ENCODE measurements at places on chromosomes 11 and 22.
A peak's percentile ranks its signal among the peaks of the same experiment; 100 is the strongest.

DNA sequence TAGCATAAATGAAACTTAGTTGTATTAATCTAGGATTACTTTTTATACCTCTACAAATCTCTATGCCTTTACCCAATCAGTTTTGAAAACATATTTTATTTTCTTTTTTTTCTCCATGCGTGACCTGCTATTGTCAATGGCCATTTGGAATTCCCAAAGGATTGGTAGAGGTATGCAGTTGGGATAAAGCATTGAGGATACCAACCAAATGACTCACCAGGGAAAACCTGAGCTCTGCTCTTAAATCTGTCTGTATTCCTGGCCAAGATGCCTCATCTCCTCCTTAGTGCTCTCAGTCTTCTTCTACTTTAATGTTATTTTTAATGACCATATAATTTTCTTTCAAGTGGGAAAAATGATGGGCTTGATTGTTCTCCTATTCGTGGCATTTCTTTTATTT, 61.9 kb downstream of the EHF start:
- DNase-seq, result no peak

- DNase-seq, result no peak
Observed at GRCh38 chr11:109553284-109553683, 131.3 kb downstream of the C11orf87 start.

DNA sequence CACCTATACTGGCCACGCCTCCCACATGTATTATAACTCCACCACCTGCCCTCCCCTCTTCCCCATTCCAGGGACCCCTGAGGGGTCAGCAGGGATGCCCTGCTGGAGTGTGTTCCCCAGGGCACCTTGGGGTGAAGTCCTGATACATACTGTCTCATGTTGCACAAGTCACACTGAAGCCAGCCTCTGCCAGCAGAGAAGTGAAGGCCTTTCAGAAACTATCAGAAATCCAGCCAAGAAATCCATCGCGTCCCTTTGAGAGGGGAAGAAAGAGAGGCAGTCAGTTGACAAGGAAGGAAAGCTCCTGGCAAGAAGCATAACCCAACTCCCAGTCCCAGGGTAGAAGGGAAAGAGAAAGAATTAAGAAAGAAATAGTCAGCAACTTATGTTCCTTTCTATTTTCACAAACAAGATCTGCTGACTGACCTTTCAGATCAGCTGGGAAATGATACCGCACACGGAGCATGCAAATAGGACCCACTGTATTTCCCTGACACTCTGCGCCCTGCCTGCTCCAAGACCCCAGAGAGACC, 45.2 kb downstream of the SC5D start:
- DNase-seq, result peak; percentile 46

GRCh38 chr11:76524919-76525318, 80.1 kb downstream of the EMSY start:
- DNase-seq, result no peak

- DNase-seq, result no peak
Observed at GRCh38 chr11:3962406-3962840, 107.0 kb downstream of the STIM1 start.

GRCh38 chr22:47095395-47096122, 333.1 kb downstream of the TBC1D22A start:
- no peak for DNase-seq

DNA sequence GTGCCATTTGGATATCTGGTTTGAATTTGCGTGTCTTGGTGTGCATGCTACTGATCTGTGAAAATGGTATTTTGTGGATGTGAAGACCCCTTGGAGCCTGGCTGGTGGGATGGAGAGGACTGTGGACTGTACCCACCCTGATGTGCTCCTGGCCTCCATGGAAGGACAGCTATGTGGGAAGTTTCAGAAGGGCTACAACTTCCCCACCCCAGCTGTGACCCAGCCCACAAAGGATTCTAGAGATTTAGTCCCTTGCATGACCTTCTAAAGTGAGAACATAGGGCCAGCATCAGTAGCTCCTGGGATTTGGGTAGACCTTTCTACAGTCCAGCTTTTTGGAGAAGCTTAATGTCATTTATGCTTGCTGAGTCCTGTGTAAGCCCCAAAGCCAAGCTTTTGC, 173.4 kb downstream of the BCR start:
- DNase-seq, result no peak

GRCh38 chr22:42895541-42895981, 38.5 kb upstream of the ARFGAP3 start:
- peak; percentile 51 for DNase-seq

DNA sequence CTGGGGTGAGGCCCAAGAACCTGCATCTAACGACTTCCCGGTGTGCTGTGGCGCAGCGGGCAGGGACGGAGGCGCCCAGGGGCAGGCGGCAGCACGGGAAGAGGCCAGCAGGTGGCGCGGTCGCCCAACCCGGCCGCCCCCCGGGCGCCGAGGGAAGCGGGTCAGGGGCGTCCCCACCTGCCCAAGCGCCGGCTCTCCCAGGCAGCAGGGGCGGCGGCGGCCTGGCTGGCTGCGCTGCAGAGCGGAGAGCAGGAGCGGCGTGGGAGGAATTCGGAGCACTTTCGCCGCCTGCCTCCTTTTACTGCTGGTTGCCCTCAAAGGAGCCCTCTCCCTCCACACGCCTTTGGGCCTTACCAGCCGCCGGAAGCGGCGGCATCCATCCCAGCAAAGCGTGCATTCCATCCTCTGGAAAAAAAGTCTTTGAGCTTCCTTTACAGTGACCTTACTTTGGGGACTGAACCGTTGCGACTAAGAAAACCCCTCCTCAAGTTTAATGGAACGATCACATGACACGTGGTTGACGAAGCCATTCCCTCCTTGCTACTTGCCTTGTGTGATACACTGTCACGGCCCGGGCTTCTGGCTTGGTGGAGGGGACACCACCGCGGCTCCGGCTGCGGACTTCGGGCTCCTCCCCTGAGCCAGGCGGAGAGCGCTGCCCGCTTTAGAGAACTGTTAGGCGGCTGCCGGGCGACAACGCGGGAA, 106.8 kb upstream of the CLMP start:
- peak; percentile 82 for DNase-seq

- DNase-seq, result no peak
Observed at GRCh38 chr11:117706322-117706814, 90.6 kb downstream of the DSCAML1 start.

GRCh38 chr11:117874253-117874909, 2.1 kb downstream of the FXYD6 start:
- no peak for DNase-seq

GRCh38 chr11:80698637-80699036, 1257.8 kb upstream of the TENM4 start:
- DNase-seq, result no peak

GRCh38 chr11:77506857-77507256, 33.0 kb upstream of the PAK1 start:
- no peak for DNase-seq

- DNase-seq, result no peak
Observed at GRCh38 chr11:10855295-10855694, 2.6 kb downstream of the ZBED5 start.

GRCh38 chr11:923691-924405, 1.8 kb upstream of the AP2A2 start:
- DNase-seq, result peak; percentile 29

- DNase-seq, result no peak
Observed at GRCh38 chr11:9884601-9885000, 220.7 kb downstream of the SWAP70 start.

GRCh38 chr22:37244114-37244921, at the start of gene RAC2:
Gene RAC2 (minus strand): TSS chr22:37244269. CDS start chr22:37244148, 121 bp downstream.
- DNase-seq, result peak; percentile 81

GRCh38 chr11:44771841-44772240, 45.1 kb downstream of the TSPAN18 start:
- DNase-seq, result no peak

GRCh38 chr22:27124351-27124966, 467.1 kb downstream of the MIAT start:
- peak; percentile 61 for DNase-seq

GRCh38 chr11:35223991-35224390, 85.0 kb downstream of the CD44 start:
- no peak for DNase-seq

DNA sequence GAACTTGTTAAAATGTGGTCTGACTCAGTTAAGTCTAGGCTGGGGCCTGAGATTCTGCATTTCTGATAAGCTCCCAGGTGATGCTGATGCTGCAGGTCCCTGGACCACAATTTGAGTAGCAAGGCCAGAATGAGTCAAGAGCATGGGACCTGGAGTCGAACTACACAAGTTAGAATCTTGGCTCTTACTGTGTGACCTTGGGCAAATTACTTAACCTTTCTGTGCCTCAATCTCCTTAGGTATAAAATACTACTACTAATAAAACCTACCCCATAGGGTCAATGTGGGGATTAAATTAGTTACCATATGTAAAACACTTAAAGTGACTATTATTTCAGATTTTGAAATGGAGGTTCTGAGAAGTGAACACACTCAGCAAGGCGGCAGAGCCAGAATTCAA, 34.3 kb downstream of the GDPD5 start:
- DNase-seq, result no peak

GRCh38 chr11:112785149-112785548, 176.1 kb upstream of the NCAM1 start:
- DNase-seq, result no peak

DNA sequence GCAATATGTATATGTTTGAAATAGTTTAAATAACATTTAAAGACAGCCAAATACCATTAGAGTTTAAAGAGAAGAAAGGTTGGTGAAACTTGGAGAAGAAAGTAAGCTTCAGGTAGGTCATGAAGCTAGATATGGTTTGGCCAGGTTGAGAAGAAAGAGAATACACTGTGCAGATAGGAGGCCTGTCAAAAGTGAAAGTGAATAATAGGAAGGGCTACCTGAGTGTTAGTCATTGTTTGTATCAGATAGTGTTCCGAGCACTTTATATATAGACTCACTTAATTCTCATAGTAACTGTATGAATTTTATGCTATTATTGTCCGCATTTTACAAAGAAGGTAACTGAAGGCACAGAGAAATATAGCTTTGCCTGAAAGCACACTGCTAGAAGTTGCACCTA, 56.9 kb downstream of the USP47 start:
- no peak for DNase-seq

- DNase-seq, result no peak
Observed at GRCh38 chr22:29478326-29479276, 1.4 kb upstream of the NEFH start.

- DNase-seq, result no peak
Observed at GRCh38 chr11:36240801-36241200, 48.4 kb downstream of the COMMD9 start.

DNA sequence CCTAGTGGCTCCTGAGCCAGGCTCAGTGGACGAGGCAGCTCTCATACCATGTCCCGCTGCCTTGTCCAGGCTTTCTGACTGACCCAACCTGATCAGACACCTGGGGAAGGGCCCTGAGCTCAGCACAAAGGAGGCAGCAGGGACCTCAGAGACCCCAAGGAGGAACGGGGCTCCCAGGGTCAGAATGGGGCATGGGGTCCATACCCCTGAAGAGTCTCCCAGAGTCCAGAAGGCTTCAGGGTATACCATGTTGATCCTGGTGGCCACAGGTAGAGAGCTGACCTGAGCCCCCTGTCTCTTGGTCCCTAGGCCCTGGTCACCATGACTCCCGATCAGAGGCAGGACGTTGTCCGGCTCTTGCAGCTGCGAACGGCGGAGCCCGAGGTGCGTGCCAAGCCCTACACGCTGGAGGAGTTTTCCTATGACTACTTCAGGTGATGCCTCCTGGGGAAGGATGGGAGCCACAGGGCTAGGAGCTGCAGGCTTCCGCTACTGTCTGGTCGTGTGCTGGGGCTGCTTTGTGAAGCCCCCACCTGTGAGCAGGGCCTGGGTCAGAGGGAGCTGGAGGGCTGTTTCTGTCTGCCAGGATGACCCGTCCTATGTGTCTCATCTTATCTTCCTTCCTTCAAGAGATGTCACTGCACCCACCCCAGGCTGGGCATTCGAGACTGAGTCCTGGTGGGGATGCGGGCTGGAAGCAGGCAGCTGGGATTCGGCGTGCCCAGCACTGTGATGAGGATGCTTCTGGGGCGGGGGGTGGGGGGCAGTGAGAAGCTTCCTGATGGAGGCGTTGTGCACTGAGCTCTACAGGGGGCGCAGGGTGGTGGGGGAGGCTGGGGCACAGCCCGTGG, 74.2 kb downstream of the MYO7A start:
- DNase-seq, result no peak

DNA sequence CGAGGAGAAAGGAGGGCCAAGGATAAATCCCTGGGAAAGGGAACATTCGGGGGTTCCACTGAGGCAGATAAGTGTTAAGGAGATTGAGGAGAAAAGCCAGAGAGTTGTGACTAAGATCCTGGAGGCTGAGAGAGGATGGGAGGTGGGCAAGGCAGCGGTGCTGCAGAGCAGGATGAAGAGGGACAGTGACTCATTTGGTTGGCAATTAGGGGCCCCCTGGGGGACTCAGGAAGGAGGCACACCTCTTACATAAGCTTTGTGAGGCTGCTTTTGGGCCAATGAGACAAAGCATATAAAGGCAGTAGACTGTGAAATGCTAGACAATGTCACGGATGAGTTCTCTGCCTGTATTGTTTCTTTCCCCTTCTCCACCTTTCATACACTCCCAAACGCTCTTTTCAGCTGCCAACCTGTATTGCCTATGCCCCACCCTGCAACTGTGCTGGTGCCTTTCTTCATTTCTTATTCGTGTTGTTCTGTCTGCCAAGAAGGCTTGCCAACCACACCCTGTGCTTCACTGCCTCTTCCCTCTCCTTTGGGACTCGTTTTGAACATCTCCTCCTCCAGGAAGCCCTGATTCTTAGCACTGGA, 246.8 kb upstream of the KIRREL3 start:
- DNase-seq, result no peak

DNA sequence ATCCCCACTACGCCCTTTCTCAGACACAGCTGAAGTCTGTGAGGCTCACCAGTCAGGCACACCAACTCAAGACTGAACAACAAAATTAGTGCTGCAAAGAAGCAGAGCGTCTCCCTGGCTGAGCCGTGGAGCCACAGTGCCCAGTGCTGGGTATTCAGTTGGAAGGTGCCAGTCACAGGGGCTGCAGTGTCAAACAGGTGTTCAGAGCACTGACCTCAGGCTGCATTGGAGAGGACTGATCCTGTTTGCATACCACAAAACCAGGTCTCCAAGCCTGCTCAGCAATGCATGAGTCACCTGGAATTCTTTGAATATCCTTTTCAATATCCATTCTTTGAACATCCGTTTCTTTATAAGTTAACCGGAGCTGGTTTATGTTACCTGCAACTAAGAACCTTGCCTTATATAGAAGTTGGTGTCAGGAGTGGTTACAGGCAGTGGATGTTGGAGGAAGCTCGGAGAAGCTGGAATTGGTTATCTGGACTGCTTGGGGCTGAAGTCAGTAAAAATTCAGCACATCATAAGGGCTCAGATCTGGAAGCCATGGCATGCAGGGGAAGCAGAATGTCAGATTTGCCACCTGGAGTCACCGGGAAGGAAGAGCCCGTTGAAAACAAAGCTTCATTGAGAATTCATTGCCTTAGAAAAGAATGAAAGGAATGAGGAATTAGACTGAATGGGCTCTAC, 30.3 kb downstream of the PDGFB start:
- peak; percentile 22 for DNase-seq

Measured in left ventricle myocardium superior (tissue), 1 donor.